ENCODE measurements at places on chromosomes 7 and 10.
A peak's percentile ranks its signal among the peaks of the same experiment; 100 is the strongest.

- DNase-seq = no peak
Observed at GRCh38 chr7:124751027-124751426, 14.6 kb downstream of the GPR37 start.

- no peak for DNase-seq
Observed at GRCh38 chr10:127029061-127029460, 123.8 kb downstream of the DOCK1 start.

- DNase-seq = no peak
Observed at GRCh38 chr7:120966961-120967360, 16.4 kb downstream of the ING3 start.

DNA sequence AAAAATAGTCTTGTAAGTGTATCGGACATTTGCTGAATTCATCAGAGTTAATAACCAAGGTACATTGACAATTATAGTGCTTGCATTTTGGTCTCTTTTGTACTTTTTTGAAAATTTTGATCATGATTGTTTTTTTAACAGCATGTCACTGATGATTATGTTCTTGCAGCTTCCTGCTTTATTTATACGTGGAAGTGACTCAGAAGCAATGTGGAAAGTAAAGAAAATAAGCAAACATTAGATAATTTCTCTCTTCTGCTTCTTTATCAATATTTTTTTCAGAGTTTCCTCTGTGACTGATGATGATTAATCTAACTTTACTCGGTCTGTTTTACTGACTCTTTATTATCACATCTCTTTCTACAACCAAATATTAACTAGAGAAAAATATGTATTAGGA is 1351.9 kb downstream of the REEP3 start:
- no peak for DNase-seq

GRCh38 chr7:7707806-7708205 is 10.6 kb downstream of the RPA3 start:
- no peak for DNase-seq

DNA sequence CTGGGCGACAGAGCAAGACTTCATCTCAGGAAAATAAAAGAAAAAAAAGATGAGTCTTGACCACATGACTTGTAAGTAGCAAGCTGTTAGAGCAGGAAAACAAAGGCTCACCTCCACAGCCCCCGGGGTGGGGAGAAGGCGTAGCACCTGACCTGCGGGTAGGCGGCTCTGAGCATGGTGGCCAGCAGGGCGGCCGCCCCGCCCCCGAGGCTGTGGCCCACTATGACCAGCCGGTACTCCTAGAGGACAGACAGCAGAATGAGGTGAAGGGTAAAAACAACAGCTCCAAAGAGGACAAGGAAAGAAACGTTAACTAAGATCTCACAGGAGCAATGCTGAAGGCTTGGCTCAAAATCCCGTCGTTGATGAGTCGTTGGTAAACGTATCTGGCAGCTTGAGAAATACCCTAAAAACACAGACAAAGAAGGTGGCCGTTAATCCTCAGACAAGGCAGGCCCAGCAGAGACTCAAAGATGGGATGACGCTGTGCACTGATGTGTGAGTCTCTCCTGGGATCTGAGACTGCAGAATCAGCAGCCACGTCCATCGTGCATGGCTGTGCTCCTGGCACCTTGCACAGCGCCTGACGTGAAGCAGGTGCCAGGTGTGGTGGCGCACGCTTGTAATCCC is 31.1 kb downstream of the DAGLB start:
- DNase-seq = no peak

DNA sequence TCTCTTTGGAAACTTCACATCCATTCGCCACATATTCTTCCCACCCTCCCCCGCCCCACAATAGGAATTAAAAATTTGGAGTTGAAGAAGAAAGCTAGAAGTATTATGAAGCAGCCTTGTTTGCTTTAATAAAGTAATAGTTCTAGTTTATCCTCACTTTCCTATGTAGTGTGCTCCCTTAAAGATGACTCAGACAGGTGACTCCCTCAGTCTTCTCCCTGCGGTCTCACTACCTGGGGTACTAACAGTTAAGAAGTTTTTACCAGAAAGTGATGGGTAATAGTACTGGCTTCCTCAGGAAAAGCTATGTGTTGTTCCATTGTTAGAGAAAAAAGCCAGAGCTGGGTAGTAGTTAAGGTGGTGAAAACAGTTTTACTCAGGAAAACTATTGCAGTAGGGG is 58.6 kb downstream of the CCNY start:
- DNase-seq = no peak

DNA sequence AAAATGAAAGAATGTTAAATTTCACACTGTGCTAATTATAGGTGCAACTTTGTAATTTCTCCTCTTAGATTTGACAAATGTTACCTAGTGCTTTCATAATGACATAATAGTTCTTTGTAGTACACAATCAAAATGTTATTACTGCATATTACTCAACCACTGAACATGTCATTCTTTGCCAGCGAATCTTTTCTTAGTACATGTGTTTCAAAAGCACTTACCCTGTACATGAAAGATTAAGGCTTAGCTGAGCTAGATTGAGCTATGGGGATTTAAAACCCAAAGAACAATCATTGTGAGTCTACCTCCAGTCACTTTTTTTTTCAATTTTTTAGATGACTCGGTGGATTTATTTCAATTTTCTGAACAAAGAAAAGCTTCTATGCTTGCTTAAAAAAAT is 123.5 kb upstream of the FERD3L start:
- DNase-seq = no peak

DNA sequence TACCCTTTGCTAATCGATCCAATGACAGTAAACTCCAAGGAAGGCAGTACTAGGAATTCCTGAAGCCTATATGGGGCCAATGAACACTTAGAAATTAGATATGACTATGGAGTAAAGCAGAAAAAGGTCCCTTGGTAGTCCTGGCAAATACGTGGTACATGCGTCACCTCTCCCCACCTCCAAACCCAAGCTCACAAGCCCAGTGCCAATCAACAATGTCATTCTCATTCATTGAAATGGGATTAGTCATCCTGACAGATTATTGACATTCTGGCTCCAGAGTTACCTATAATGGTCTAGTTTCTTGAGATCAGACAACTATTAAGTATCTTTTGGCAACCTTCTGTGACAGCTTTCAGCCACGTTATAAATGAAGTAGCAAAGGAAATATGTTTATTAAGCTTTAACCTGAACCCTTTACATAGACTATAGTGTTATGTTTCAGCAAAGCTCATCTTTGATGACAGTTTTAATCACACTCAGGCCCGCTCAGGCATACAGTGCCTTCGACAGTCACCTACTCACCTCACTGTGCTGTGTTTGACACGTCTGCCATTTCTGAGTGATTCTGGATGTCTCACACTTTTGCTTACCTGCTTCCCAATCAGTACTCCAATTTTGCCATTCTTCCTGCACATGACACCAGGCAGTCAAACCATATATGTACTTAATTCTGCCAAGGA is 69.6 kb upstream of the ADO start:
- no peak for DNase-seq

DNA sequence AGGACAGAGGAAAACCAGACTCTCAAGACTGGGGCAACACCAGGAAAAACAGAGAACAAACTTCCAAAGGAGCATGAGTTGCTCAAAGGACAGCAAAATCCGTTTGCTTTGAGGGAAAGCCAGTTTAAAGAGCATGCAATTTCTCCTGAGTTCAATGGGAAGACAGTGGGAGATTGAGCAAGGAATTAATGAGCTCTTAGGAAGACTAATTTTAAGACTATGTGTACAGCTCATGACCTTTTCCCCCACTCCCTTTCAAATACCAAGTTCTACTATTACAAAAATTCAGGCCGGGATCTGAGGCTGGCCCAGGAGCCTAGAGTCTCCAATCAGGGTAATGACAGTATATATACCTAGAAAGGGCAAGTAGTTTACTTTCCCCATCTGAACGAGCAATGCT is 79.2 kb downstream of the EPDR1 start:
- no peak for DNase-seq

GRCh38 chr10:120713573-120714205 is 137.5 kb upstream of the WDR11 start:
- DNase-seq = no peak

DNA sequence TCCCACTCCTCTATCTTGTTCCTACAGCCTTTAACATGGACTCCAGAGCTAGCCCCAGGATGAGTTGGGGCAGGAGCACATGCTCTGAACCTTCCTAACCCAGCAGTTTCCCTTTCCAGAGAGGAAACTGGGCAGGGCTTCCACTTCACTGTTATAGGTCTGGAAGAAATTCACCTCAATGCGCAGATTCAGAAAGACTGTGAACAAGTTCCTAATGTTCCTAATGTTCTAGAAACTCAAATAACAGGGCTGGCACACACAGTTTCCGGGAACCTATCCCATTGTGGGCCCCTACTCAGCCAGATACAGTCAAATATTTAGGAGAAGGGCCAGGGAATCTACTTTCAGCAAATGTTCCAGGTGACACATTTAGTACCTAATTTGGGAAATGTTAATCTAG is 29.7 kb downstream of the ABCC2 start:
- no peak for DNase-seq

GRCh38 chr7:27636326-27637006 is 26.2 kb downstream of the HIBADH start:
- no peak for DNase-seq

- no peak for DNase-seq
Observed at GRCh38 chr10:102283488-102283887, 38.2 kb downstream of the GBF1 start.

DNA sequence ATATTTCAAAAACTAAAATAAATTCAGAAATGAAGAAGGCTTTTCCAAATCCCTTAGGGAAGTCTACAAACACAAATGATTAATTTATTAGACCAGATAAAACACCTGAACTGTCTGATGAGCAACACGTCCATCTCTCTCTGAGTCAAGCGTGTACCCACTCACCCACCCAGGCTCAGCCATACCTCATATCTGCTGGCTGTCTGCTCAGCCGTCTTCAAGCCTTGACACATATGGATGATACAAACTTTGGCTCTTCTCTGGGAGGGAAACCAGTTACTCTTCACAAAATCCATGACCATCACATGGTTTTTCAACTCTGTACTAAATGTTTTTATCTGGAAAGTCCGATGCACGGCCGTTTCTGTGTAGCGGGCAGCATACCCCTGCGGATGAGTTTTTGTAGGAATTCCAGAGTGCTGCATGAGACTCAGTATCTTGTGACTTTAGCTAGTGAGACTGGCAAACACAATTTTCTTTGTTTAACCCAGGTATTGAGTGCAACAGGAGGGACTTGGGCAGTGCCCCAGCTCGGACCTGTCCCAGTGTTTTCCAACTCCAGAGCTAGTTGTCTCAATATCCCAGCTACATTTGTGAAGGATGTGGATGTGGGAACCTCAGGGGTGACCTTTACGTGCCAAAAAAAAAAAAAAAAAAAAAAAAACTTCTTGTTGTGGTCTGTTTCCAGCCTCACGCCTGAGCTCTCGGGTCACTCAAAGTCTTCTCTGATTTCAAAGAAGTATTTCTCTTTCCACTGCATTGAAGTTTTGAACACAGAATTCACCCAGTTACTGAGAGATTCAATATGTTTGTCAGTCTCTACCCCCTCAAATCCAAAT is at the start of gene C10orf90:
TSS of gene C10orf90 (minus strand) at position 638 of the 839 bp plus-strand sequence. CDS start at position 425, 213 bp downstream.
- DNase-seq = no peak

GRCh38 chr7:101884671-101885596 is 67.5 kb downstream of the CUX1 start:
- DNase-seq = no peak

DNA sequence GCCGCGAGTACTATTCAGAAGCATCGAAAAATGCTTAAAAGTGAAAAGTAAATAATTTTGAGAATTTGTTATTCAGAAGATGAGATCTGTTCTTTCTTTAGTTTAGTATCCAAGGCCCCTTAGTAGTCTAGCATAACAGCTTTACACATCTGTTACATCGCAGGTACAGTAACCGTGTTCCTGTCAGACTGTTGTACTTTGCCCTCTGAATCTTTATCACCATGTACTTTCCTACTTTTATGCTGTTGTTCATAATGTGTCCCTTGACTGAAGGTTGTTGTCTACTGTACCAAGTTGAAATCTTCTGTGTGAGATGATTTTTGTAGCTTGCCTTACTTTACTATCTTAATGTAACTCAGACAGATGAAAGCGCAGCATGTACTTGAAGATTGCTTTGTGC is 38.3 kb downstream of the WAC start:
- no peak for DNase-seq

GRCh38 chr7:18546576-18546975 is 51.0 kb downstream of the HDAC9 start:
- no peak for DNase-seq

- peak; percentile 50 for DNase-seq
Observed at GRCh38 chr7:87152897-87153641, 816 bp downstream of the DMTF1 start.

DNA sequence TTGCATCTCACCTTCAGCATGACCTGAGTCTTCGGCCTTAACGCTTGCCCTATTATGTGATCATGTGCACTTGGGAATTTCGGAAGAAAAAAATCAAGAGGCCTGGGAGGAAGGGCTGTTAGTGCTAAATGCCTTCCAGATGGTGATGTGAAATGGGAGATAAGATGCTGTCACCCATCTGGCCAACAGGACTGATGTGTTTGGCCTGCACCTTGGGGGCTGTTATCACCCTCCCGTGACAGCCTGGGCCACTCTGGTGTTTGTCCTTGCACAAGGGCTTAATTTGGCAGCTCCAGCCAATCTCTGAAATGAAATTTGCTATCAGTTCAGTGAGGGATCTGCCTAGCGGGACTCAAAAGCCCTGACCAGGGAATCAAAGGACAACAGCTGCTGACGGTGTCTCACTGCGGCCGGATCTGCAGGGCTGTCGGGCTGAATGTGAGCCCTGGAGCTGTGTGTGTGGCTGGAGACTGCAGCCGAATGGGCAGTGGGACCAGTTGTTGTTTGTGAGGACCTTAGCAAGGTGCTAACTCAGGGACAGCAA is 131.4 kb upstream of the BTBD16 start:
- DNase-seq = no peak

DNA sequence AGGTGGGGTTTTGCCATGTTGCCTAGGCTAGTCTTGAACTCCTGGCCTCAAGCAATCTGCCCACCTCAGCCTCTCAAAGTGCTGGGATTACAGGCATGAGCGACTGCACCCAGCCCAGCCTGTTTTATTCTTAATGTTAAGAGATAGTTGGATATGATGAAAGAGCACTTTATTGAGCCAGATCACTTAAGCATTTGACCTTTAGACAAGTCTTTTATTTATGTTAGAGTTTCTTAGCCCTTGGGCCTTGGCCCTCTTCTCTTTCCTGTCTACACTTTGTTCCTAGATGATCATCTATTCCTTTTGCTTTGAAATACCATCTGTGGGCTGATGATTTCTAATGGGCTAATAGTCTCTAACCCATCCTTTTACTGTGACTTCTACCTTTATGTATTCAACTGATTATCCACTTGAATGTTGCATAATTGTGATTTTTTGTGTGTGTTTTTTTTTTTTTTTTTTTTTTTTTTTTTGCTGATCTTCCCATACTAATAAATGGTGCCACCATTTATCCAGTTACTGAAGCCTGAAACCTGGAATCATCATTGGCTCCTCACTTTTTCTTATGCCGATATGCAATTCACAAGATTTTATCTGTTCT is 34.8 kb downstream of the BTRC start:
- no peak for DNase-seq

Measured in lower lobe of right lung (tissue), 2 donors.